Stimulated activated CD4-positive, alpha-beta T cell treated with anti-CD3 and anti-CD28 coated beads, Interleukin-1b, Interleukin-23, amount 100 ng/mL, for 1 hour (primary cell): ENCODE measurements at places on chromosomes 6 and 20.

GRCh38 chr6:900716-901605 is 208.0 kb upstream of the EXOC2 start:
- no peak for DNase-seq

DNA sequence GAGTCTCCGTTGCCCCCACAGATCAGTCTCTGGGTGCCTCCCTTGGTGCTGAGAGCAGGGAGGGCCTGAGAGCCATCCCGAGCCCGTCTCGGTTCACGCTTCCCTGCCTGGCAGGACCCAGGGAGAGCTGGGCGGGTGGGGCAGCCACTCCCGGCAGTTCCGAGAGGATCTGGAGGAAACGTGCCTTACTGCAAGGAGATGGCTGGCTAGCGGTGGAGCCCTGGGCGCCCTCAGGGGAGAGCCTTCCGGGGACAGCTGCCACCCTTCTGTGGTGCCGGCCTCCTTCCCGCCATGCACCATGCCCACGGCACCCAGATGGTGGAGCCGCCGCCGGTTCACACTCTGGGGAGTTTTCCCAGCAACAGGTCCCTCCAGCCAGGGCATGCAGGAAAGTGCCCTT is 45.8 kb upstream of the SLCO4A1 start:
- no peak for DNase-seq

- DNase-seq = no peak
Observed at GRCh38 chr20:46206025-46206424, 87.9 kb downstream of the CD40 start.

- no peak for DNase-seq
Observed at GRCh38 chr6:153092082-153093013, 38.7 kb downstream of the RGS17 start.

DNA sequence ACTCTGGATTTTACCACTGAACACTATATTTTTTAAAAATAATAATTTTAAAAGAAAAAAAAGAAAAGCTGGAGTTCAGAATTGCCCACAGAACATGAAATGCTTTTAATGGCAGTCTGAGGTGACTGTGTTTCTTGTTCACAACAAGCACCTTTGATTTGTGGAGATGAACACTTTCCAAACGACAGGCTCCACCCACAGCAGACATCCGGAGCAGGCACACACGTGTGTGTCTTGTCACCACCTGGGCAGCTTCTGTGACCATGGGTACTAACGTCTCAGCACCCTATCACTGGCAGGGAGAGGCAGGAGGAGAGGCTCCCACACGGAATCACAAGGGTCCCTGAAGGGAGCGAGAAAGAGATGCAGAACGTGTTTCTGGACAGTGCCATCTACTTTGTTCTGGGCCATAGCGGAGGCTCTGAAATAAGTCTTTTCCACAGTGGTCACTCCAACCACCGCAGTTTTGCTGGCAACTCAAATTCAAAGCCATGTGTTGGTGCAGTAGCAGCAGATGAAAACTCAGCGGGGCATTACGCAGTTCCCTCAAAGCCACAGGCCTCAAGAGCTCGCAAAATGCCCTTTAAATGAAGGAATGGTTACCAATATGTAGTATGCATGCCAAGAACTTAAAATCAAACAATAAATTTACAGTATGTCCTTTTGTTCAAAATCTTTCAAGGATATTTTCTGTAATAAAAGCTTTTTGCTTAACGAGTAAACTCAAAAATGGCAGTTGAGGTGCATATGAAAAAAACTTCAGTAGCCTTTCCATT is 242.2 kb downstream of the FOXC1 start:
- DNase-seq = no peak

GRCh38 chr6:155654474-155654873 is 198.8 kb upstream of the NOX3 start:
- no peak for DNase-seq

- DNase-seq = no peak
Observed at GRCh38 chr6:109458774-109459531, 3.4 kb upstream of the MICAL1 start.

- no peak for DNase-seq
Observed at GRCh38 chr20:48776306-48776705, 51.5 kb downstream of the PREX1 start.
